ENCODE measurements at places on chromosomes 12 and 14.

DNA sequence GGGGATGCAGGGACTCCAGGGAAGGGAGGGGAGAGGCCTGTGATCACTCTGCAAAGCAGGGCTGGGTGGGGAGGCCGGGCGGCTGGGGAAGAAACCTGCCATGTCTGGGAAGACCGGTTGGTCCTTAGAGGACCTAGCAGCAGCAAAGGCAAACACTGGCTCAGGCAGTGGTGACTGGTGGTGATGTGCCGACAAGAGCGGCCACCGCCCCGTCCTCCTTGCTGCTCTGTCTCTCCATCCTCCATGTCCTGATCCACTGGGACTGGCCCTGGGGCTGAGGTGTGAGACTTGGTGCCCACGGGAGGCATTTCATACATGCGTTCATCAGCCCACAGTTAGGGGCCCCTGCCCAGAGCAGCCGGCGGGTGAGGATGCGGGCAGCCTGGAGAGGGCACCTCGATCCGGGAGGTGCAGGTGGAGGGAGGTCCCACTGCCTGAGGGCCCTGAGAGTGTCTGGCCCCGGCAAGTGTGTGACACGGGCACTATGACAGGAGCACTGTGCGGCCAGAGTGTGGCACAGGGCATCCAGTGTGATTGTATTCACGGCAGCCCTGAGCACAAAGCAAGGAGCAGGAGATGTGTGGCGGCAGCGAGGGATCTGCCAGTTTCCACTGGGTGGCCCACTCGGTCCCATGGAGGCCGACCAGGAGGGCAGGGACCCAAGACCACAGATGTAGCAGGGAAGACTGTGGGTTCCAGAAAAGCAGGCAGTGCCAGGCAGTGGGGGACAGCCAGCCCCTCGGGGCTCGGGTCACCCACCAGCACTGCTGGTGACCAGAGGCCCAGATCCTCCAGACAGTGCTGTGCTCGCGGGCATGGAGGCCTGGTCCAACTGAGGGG, 13.9 kb downstream of the ANKRD9 start:
- DNase-seq, result no peak

- no peak for DNase-seq
Measured at GRCh38 chr14:66056926-66057552, 429.1 kb upstream of the CCDC196 start.

DNA sequence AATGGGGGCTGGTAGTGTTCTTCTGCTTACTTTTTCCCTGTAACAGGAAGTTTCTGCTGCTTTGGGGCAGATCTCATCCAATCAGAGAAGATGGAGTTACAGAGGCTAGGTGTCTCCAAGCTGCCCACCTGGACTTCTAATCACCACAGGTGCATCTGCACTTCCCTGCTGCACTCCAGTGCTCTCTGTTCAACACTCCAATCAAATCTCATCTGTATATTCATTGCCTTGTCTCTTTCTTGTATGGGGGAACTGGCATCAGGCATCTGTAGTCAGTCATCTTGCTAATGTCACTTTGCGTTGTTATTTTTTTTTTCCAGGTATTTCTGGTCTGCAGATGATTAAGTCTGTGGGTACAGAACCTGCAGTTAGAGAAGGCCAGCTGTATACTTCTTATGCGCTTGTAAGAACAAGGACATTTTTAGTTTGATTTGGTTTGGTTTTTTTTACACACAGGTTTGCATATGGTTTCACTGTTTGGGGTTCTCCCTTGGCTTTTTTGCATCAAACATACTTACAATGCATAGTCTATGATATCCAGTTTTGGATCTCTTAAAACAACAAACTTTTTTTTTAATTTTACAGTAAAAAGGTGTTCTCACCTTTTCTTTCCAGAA, 116.0 kb downstream of the METTL25 start:
- DNase-seq, result no peak

GRCh38 chr14:105061428-105062047, 3.7 kb downstream of the GPR132 start:
- DNase-seq, result no peak

- DNase-seq, result no peak
Measured at GRCh38 chr12:116598311-116599284, 39.4 kb downstream of the MAP1LC3B2 start.

- DNase-seq, result no peak
Measured at GRCh38 chr12:30887226-30887625, 39.3 kb upstream of the TSPAN11 start.

GRCh38 chr12:101763246-101763931, 24.1 kb upstream of the SYCP3 start:
- DNase-seq, result no peak
